ENCODE measurements at places on chromosomes 2 and 18.

DNA sequence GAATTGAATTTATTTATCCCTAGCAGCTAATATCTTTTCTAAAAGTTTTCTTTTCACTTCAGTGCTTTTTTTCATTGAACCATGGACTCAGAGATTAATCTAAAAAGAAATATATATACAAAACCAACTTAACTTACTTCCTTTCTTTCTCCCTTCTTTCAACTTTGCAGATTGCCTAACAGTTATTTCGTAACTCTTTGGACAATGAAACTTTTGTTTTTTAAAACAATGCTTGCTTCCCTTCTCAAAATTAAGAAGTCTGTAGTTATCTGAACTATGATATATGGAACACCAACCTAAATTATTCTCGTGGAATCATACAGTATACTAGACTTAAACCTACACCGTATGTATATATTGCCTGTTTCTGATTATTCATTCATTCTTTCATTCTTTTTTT is 62.9 kb downstream of the MIB1 start:
- DNase-seq, result peak; percentile 65

DNA sequence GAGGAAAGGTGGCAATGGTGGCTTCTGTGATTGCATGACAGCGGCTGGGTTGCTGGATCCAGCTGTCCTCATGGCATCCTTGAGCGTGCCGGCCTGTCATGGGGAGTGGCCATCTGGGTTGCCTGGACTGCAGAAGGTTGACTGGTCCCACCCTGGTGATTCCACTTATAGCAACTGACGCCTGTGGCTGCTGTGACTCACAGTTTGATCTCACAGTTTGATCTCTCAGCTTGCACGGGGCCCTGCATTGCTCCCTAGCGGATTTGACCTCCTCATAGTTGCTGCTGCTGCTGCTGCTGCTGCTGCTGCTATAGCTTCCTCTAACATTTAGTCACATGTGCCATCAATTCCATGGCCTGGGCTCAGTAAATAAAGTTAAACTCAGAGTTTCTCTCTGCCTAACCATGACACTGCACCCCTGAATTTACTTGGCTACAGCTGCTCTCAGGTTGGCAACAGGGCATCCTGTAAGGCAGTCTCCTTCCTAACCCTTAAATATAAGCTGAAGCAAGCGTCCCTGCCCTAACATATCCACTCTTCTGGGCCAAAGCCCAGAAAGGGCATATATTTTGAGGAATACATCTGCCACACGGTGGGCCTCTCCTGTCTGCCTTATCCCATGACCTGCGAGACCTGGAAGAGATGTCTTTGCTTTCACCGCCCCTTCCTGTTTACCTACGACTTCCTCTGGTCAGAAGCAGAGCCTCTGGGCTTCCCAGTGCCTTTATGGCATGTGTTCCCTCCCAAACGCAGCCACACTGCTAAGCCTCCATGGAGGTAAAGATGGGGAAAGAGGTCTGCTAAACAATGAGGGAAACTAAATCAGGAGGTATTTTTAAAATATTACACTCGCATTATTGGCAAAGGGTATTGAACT is 37.8 kb upstream of the CCDC150 start:
- DNase-seq, result no peak

- DNase-seq, result no peak
These were observed 251.3 kb downstream of the HDAC4 start for GRCh38 chr2:239149501-239149900.

GRCh38 chr2:203164311-203164935 is 74.4 kb upstream of the CYP20A1 start:
- DNase-seq, result no peak

- DNase-seq, result no peak
These were observed 47.4 kb upstream of the MTCL1 start for GRCh38 chr18:8657873-8658470.

GRCh38 chr2:39730685-39731302 is 48.3 kb downstream of the THUMPD2 start:
- peak; percentile 44 for DNase-seq

- DNase-seq, result no peak
These were observed 90.9 kb downstream of the GPD2 start for GRCh38 chr2:156526950-156527636.

DNA sequence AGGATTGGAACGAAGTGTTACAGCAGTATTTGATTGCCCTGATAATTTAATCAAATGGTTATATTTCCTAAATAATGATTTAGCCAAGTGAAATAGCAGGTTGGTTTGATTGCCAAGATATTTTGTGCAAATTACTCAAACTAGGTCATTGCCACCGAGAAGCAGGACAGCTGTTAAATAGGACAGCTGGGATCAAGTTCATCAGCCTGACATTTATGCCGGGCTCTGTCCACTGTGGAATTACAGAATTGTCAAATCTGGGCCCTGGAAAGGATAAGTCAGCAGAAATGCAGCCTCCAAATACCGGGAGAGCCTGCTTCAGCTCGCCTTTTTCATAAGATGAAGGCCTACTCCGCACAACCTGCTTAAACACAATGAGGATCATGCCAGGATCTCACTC is 73.9 kb upstream of the RPL31 start:
- DNase-seq, result no peak

GRCh38 chr2:41409328-41409727 is 638.5 kb upstream of the PKDCC start:
- no peak for DNase-seq

DNA sequence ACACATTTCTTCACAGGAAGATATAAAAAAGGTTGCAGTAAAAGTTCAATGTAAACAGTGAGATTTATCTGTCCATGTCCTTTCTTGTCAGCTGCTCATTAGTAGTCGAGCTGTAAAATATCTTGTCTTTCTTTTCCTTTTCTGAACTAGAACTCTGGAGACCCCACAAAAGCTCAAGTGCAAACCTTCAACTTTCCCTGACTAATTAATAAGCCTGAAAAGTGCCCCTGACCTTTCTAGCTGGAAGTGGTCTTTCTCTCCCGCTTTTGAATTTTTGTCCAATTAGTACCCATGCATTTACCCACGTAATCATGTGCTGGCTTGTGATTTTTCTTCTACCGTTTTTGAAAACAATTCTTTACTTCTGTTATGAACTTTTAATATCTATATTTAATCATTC is 63.6 kb upstream of the EHBP1 start:
- DNase-seq, result no peak

DNA sequence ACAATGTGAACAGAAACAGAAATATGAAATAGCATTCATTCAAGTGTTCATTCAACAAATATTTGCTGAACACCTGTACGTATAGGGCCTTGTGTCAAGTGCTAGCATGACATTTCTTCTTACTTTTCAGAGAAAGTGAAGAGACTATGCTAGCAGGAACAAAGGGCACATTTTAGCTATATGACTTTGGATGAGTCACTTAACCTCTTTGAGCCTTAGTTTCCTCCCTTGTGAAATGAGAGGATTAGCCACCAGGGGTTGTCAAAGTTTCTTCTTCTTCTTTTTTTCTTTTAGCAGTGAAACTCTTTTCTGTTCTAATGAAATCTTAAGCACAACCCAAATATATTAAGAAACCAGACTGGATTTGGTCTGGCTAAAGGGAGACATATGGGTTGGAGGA is 53.1 kb downstream of the FIGN start:
- DNase-seq, result no peak

DNA sequence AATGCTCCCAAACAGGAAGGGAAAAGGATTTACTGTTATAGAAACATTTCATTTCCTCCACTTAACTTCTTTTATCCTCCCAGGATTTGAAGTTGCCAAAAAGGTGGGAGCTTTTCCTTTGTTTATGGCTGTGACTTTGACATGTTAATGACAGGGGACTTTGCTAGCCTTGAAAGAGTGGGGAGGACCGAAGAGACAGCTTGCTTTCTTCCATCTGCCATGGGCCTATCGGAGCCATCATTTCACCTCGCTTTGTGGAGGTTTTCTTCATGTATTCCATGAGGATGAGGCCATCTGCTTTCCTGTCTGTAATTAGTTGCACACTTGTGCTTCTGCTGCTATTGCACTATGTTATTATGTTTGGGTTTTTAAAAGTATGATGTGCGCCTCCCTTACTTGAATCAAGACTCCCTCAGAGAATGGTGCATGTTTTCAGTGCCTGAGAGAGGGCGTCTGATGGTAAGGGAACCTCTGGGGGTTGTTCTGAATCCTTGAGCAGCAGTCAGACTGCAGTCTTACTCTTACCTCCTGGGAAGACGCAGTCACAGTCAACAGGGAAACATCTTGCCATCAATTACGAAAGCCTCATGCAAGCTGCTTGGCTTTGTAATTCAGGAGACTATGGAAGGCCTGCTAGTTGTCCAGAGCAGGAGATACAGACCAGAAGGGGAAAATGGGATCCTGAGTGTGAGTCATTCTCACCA is 173.3 kb upstream of the MGAT5 start:
- no peak for DNase-seq

DNA sequence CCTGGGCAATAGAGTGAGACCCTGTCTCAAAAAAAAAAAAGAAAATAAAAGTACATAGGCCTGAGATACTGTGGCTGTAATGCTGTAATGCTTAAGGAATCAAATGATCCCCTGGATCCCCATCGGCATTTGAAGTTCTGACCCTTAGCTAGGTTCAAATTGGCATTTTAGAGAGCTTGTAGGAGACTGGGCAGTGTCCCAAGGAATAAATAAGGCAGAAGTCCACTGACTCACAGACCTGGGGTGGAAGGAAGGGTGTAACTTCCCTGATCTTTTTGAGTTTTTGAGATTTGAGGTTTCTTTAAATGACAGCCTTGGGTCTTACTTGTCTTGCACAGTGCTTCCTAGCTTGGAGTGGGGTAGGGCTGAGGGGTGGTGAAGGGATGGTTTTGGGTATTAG is 553.7 kb downstream of the SLC4A3 start:
- no peak for DNase-seq

GRCh38 chr2:121888189-121888557 is 132.7 kb downstream of the TSN start:
- no peak for DNase-seq

DNA sequence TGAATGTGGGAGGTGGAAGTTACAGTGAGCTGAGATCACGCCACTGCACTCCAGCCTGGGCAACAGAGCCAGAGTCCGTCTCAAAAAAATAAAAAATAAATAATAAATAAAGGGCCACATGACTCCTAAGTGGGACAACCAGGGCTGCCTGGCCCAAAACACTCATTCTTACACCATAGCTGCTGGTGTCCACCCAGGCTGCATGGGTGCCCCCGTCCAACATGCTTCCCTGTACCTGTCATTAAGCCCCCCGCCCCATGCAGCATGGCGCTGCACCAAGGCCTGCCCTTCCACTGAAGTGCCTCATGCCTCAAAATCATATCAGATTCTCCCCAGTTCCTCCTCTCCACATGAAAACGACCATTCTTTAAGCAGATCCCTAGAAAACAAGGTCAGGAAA is 10.8 kb downstream of the GALM start:
- DNase-seq, result no peak

DNA sequence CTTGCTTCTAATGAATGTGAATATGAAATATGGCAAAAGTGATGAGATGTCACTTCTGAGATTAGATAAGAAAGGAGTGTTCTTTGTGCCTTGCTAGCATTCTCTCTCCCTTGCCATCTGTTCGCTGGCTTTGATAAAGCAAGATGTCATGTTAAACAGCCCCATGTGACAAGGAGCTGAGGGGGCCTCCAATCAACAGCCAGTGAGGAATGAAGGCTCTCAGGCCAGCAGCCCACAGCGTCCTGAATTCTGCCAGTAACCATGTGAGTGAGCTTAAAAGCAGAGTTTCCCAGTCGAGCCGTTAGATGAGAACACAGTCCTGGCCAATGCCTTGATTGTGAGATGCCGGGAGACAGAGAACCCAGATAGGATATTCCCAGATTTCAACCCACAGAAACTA is 198.8 kb downstream of the IRS1 start:
- no peak for DNase-seq

GRCh38 chr2:116222793-116223192 is 1591.7 kb upstream of the DDX18 start:
- DNase-seq, result no peak

- peak; percentile 90 for DNase-seq
These were observed at the start of gene LPIN1 for GRCh38 chr2:11746376-11746806. LPIN1 (plus strand) TSS chr2:11746632; CDS start chr2:11765542, 18,910 bp downstream.

DNA sequence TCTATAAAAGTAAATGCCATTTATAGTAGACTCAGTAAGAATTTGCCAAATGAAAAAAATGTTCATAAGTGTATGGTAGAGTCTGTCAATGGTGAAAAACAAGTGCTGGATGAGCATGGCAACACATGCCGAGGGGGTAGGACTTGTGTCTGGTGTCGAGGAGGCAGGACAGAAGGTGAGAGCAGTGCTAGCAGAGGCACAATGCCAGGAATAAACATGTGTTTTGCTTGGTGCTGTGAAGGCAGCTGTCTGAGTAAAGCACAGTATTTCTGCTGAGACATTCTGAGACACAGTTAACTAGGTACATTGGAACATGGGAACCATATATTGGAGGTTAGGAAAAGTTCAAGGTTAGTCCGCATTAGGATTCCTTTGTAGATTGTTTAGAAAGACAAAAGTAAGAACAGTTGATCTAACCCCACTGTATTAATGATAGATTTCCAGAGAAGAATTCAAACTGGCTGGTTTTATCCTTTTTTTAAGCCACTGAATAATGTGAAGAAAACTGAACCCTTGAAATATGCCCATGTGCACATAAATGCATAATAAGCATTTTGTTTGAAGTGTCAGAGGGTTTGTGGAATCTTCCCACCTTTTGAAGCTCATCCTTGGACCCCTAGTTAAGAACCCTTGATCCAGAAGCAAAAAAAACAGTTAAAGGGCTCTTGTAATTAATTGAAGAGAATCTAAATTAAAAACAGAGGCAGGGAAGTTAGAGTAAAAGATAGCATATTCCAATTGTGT is 7.1 kb downstream of the RBM45 start:
- DNase-seq, result no peak

DNA sequence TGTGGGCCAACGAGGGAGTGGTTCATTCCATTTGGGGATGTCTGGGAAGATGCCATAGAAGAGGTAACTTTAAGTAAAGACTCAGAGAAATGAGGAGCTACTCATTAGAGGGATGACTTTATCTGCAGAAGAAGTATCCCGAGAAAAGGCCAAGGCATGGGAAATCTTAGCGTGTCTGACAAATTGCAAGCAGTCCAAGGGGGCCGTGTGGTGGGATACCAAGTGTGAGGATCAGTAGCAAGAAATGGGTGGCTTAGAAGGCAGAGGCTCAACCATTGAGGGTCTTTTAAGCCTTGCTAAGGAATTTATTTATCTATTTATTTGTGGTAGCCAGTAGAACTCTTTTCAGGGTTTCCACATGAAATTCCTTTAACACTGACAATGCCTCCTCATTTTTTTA is 436.4 kb downstream of the RNF144A start:
- DNase-seq, result no peak

GRCh38 chr2:123840016-123840415 is 185.1 kb upstream of the CNTNAP5 start:
- DNase-seq, result no peak

GRCh38 chr18:10965119-10965518 is 184.2 kb downstream of the PIEZO2 start:
- DNase-seq, result no peak

Data from inflammatory macrophage treated with lipopolysaccharide for 4 hours (primary cell).